ENCODE measurements at places on chromosomes 6 and 20.

- no peak for DNase-seq
These were observed 71.9 kb upstream of the NHSL1 start for GRCh38 chr6:138571181-138571580.

- no peak for DNase-seq
These were observed 2.6 kb upstream of the GID8 start for GRCh38 chr20:62935204-62935967.

GRCh38 chr6:84687431-84687830 lies 77.0 kb downstream of the TBX18 start:
- DNase-seq, result no peak

- no peak for DNase-seq
These were observed 8.2 kb upstream of the SNX9 start for GRCh38 chr6:157814883-157815282.

GRCh38 chr6:41278699-41279405 lies 7.6 kb downstream of the TREM1 start:
- peak; percentile 59 for DNase-seq
